ENCODE measurements at places on chromosomes 1 and 21.

DNA sequence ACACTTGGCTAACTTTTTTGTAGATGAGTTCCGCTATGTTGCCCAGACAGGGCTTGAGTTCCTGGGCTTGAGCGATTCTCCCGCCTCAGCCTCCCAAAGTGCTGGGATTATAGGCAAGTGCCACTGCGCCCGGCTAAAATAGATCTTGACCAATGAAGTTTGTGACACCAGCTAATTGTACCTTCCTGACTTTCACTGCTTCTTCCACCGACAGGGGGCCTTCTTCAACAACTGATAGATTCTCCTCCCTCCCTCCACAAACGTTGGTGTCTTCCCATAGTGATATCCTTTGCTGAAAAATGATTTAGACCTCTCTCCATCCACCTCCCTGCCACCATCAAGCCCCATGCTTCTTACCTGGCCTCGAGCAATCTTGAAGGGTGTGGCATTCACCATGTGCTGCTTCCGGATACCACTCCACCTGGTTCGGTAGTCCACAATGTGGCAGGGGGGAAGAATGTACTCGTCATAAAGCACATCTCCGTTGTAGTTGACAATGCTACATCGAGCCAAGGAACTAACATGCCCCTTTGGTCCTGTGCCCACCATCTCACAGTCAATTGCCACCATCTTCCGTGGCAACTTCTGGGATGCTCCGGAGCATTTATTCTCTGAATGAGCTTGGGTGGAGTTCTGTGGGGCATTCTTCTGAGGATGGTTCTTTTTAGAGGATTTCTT, 1.6 kb upstream of the METTL25B start:
- peak; percentile 46 for DNase-seq

GRCh38 chr1:96980448-96980847, 258.9 kb downstream of the PTBP2 start:
- DNase-seq, result no peak

- no peak for DNase-seq
These were observed 1.5 kb downstream of the FAM163A start for GRCh38 chr1:179744401-179745130.

DNA sequence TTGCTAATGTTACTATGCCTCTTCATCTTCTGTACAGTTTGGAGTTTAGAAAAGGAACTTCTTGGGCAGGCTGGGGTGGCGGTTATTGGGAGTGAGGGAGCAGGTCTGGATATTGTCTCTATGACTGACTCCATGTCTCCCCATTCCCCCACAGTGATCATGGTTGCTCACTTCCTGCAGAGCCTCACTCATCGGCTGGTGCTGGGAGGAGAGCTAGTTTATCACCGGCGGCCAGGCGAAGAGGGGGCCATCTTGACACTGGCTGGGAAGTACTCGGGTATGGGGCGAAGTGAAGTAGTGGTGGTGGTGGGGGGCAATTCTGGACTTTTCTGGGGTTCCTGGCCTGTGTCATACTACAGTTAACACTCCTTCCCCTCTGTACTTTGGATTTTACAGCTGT, 2.2 kb downstream of the TOMM40L start:
- DNase-seq, result no peak

GRCh38 chr21:26138615-26139257, 31.8 kb downstream of the APP start:
- no peak for DNase-seq

GRCh38 chr1:155864393-155864792, 5.0 kb downstream of the SYT11 start:
- DNase-seq, result no peak

GRCh38 chr1:116682641-116683221, 15.2 kb upstream of the IGSF3 start:
- DNase-seq, result no peak

GRCh38 chr1:204240233-204240632, 26.4 kb upstream of the GOLT1A start:
- no peak for DNase-seq

DNA sequence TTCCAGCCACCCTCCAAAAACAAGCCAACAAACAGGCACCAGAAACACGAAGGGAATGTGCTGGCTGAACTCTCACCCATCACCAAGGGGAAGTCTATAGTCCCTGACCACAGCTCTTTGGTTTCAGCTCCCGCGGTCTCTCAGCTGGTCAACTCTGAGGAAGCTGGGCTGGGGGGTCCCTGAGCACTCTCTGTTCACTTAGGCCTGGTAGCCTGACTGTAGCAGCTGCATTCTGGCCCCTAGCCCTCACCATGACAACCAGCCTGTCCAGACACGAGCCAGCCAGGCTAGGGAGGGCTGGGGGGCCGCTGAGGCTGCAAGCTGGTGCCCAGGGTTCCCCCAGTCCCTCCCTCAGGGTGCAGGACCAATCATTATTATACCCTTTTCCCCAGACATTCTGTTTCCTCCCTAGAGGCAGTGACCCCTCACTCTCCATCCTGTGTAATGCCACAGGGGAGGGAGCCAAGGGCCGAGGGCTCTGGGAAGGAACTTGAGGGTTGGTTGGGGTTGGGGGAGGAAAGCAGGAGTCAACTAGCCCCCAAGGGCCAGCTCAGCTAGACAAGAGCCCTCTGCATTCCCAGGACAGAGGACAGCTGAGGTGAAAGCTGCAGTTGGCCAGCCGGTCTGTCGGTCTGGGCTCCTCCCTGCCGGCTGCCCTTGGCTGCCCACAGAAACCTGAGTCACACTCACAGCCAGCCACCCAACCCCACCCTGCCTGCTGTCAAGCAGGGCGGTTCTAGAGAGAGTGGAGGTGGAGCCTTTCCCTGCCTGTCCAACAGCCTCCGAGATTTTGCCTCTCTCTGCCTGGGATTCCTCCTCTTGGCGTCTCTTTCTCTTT, 1.2 kb upstream of the TRAPPC3 start:
- peak; percentile 78 for DNase-seq

DNA sequence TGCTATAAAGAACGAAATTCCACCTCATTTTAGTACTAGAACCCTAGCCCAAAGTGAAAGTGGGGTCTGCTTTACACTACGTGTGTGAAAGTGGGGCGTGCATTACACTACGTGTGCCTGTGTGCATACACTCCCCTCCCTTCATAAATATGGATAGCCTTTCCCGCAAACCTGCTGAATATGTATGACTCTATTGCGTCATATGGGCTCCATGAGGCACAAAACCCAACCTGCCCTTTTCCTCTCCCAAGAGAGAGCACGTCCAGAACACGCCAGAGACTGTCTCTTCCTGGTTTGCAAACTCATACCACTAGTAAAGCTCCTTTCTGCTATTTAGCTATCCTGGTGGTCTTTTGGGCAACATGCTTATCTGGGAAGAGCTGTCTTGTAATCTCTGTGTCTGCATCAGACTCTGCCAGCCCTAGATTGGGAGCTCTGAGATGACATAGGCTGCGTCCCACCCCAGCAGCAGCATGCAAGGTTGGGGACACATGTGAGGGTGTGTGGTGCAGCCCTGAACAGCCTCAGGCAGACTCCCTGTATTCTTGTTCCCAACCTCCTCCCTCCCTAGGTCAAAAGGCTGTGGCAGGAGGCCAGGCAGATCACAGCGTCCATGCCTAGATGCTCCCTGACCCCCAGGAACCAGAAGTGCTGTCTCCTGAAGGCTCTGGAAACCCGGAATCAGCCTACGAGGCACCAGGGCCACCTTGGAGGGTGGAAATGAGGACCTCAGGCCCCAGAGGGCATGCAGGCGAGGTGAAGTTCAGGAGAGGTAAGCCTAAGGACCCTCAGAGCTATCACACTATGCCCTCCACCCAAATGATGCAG, 12.3 kb upstream of the PADI1 start:
- peak; percentile 2 for DNase-seq

DNA sequence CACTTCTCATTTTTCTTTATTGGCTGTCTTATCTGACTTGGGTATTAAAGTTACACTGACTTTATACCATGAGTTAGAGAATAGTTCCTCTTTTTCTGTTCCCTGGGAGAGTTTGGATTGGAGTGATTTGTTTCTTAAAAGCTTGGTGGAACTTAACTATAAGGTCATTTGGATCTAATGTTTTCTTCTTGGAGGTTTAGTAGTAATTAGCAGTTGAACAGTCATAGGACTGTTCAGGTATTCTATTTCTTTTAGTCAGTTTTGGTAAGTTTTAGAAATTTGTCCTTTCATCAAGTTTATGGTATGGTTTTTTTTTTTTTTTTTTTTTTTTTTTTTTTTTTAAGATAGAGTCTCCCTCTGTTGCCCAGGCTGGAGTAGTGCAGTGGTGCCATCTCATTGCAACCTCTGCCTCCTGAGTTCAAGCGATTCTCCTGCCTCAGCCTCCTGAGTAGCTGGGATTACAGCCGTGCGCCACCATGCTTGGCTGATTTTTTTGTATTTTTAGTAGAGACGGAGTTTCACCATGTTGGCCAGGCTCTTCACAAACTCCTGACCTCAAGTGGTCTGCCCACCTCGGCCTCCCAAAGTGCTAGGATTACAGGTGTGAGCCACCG, 6.3 kb downstream of the TTC3 start:
- DNase-seq, result no peak

- DNase-seq, result no peak
These were observed 76.4 kb downstream of the ADGRL2 start for GRCh38 chr1:81876901-81877733.

DNA sequence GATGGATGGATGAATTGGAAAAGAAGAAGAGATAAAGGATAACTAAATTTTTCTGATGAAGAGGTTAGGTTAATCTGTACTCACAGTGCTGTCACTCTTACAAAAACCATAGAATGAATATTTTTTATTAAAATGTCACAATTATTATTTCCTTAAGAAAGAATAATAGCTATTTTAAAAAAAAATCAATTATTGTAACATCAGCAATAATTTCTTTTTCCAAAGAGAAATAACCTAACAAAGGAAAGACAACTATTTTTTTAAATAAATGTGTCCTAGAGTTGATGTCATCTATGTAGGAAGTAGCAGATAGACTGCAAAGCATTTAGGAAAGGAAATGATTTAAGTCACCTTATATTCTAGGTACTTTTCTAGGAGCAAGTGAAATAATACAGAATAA, 33.6 kb upstream of the PLPPR4 start:
- DNase-seq, result no peak

DNA sequence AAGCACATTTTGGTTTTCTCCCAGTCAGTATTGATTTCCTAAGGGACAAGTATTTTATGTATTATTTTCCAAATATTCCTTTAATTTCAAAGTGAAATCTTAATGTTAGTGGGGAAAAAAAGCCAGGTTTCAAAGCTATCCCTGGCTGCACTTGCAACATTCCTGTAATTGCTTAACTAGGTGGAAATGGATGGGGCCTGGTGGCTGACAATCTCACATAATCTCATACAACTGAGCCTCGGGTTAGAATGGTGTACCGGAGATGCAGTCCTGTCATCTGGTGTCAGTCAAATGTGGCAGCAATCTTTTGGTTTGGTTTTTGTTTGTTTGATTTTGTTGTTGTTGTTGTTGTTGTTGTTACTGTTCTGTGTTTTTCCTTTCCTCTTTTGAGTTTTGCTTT, 46.1 kb downstream of the KDM1A start:
- no peak for DNase-seq

DNA sequence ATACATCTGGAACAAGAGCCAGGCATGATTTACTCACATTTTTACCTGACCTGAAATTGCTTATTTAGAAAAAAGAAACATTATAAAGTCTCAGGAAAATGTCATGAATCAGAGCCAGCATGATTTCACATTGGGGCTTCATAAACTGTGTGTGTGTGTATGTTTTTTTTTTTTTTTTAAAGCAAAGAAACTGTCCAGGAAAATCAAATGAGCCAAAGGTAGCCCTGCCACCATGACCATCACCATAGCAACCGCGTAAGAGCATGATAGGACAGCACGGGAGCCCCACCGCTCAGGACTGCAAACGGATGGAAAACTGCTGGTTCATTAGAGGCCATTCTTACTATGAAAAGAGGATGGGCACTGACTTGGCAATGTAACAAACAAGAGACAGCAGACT, 139.2 kb downstream of the NTMT2 start:
- DNase-seq, result no peak

DNA sequence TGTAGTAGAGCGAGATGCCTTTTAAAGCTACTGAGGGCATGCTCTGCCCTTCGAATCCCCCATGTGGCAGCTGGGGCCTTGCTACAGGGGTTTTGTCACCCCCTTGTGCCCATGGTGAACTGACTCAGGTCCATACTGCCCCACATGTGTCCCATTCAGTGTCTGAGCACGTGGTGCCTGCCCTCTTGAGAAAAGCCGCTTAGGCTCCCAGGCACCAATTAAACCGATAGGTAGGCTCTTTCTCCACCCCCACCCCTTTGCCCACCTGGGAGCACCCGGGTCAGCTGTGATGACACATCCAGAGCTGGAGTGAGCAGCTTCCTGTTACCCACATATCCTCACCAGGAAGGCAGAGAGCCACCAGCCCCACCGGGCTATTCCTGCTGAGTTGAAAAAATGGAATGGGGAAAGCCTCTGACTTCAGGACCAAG, 30.5 kb downstream of the TMCC2 start:
- DNase-seq, result no peak

DNA sequence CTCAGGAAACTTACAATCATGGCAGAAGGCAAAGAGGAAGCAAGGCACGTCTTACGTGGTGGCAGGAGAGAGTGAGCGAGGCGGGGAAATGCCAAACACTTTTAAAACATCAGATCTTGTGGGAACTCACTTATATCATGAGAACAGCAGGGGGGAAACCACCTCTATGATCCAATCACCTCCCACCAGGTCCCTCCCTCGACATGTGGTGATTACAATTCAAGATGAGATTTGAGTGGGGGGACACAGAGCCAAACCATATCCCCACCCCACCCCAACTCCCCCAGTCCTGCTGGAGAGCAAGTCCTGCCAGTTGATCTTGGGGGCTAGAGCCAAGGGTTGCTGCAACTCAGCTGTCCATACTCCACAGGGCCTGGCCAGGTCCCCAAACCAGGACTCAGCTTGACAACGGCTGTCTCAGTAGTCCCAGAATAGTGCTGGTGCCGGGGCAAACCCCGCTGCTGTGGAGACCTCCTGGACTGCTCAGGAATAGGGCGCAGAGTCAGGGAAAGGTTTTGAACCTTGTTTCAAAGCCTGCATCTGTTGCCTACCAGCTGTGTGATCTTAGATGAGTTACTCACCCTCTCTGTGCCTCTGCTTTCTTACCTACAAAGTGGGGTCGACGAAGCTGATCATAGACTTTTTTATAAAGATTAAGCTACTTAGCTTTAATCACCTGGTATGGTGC, 79.5 kb downstream of the STUM start:
- no peak for DNase-seq

DNA sequence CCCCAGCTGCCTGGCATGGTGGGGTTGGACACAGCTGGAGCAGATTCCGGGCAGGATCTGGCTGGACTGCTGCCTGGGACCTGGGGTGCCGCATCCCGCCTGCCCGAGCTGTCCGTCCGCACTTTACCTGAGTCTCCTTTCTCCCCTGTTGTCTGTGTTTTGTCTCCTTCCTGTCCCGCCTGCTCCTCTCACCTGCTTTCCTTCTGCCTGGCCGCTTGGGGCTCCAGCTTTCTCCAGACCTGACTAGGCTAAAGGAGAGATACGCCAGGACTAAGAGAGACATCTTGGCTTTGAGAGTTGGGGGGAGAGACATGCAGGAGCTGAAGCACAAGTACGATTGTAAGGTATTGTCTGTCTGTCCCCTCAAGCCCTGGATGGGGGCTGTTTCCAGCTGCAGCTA, 73.3 kb downstream of the ARHGEF10L start:
- no peak for DNase-seq

- peak; percentile 88 for DNase-seq
These were observed at the start of gene UBQLN4 for GRCh38 chr1:156053768-156054499. TSS of gene UBQLN4 (minus strand) at chr1:156053798. CDS start at chr1:156053701, 97 bp downstream.
